T-cell (primary cell): ENCODE measurements at places on chromosomes 6 and 20.

DNA sequence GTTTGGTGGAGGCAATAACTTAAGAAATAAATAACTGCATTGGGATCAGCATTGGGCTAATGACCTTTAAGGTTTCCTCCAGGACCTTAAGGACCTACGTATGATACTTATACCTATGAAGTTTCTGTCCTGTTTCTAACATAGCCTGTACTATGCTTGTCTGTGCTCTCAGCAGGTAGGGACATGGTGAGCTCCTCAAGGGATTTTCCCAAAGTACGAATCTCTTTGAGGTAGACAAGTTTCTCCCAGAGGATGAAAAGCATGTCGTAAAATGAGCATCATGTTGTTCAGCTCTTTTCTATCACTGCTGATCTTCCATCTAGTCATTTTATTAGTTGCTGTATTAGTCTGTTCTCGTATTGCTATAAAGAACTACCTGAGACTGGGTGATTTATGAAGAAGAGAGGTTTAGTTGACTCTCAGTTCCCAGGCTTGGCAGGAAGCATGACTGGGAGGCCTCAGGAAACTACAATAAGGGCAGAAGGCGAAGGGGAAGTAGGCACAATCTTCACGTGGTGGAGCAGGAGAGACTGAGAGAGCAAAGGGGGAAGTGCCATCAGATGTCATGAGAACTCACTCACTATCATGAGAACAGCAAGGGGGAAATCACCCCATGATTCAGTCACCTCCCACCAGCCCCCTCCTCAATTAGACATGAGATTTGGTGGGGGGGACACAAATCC, 77.8 kb upstream of the TGM3 start:
- DNase-seq: peak; percentile 2

DNA sequence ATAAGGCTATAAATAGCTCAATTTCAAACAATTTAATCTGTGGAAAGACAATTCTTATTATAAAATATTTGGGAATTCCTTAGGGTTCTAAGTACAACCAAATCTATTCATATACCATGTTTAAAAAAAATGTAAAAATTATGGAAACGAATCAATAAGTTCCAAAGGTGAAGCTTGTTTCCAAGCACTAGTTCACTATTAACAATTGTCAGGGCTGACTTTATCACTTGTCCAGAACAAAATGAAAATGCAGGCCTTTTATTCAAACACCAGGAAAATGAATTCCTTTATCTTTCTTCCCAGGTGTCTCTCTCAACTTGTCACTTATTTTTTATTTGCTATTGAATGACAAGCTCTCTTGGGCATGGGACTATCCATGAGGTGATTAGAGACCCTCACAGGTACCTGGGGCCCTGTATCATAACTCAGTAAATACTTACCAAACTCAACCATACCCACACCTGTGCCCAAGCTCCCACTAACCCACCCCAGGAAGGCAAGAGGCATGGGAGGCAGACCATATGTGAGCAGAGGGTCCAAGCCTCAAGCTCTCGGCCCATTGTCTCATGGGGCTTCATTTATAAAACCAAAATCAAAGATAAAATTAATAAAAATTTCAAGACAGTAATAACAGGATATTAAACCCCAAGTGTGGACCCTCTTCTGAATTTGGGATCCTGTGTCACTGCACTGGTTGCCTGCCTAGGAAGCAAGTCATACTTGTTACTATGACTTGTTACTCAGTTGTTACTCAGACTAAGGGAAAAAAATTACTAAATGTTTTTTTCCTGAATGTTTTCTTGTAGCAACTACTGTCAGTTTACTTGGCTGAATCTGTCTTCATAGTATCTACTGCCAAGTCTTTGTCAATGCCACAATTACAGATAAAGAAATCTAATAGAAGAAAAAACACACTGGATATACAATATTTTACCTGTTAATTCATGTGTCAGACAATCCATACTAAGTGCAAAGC, 54.7 kb downstream of the PTPRK start:
- DNase-seq: no peak

DNA sequence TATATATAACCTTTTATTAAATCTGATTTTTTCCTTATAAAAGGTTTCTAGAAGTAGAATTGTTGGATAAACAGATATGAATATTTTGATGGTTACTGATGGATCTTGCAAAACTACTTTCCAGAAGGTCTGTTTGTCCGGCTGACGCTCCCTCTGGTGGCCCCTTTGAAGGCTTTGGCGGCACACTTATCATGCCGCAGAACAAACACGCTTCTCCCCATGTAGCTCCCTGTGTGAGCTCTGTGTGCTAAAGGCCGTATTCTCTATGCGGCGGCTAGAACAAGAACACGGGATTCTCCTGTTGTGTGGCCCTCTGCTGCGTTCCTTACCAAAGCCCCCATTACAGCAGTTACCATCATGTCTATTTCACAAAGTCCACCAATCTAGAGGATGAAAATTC, 30.0 kb downstream of the PPP1R3G start:
- no peak for DNase-seq

GRCh38 chr6:37669306-37669705, 28.4 kb downstream of the MDGA1 start:
- no peak for DNase-seq

- DNase-seq: no peak
Observed at GRCh38 chr6:169859401-169859977, 108.1 kb downstream of the ERMARD start.

GRCh38 chr6:77466451-77467437, 3.5 kb upstream of the HTR1B start:
- DNase-seq: no peak

- no peak for DNase-seq
Observed at GRCh38 chr6:23036406-23036983, 467.1 kb downstream of the HDGFL1 start.

GRCh38 chr20:57301026-57301425, 28.6 kb upstream of the SPO11 start:
- DNase-seq: no peak

GRCh38 chr6:33057222-33058150, 16.0 kb downstream of the HLA-DPA1 start:
- no peak for DNase-seq

DNA sequence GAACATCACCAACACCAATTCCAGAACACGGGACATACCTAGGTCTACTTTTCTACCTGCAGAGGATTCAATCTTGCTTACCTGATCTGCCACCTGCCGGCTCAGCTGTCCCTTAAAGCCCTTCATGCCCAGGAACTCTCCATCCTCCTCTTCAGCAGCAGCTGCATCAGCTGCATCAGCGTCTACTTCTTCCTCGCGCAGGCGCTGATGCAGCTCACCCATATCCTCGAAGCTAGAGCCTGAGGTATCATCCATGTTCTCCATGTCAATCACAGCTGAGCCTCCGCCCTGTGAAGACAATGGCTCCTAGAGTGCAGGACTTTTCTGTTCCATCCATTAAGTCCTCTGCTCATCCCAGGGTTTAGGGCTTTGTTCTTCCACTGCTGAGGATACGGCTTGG, 918 bp downstream of the YIPF3 start:
- no peak for DNase-seq

DNA sequence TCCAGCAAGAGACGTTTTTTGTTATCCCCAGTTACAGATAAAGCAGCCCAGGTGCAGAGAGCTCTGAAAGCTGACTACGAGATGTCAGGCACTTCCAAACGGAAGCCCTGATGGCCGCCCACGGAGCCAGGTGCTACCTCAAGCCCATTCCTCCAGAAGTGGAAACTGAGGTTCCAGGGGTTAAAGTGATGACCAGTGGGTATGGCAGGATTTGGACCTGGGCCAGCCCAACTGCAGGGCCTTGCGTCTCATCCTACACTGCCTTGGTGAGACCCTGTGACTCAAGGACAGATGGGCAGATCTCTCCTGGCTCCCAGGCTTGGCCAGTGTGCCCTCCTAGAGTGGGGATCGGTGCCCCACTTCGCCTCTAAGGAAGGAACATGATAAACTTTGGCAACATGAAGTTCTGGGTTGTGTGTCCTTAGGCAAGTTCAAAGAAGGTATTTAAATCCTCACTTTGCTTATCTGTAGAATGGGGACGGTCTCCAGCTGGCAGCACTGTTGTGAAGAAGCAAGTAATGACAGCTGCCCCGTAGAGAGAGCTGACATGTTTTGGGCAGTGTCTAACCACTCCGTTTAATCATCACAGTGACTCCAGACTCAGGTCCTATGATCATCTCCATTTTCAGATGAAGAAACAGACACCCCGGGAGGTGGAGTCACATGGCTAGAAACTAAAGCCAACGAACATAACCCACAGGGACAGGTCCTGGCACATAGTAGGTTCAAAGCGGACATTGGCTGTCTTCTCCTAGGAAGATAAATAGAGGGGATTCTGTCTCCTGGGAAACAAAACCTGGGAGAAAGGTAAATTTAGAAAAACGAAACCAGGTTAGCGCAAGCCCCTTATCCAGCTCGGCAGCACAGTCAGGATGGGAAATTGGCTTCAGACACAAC, 34.4 kb upstream of the CDH22 start:
- DNase-seq: no peak

GRCh38 chr6:157632821-157633220, 190.2 kb upstream of the SNX9 start:
- no peak for DNase-seq

GRCh38 chr20:37395921-37396415, 50.0 kb downstream of the SRC start:
- DNase-seq: no peak

GRCh38 chr20:10209091-10209490, 9.5 kb upstream of the SNAP25 start:
- no peak for DNase-seq

GRCh38 chr20:18686696-18687095, 98.8 kb downstream of the DTD1 start:
- DNase-seq: no peak

DNA sequence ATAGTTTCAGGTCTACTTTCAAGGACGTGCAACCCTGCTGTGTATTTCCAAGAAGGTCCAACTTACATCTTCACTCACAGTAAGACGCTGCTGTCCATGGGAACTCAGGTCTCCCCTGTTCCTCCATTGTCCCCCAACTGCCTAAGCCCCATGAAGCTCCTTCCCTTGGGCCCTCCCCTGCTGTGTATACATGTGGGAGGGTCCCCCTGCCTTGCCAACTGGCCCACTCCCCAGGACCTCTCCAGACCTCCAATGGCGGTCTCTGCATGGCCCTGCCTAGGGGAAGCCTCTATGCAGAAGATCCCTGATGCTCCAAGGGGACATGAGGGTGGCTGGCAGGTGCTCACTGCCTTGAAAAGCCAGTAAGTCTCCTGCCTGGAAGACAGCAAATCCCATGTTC, 186.7 kb upstream of the CST7 start:
- DNase-seq: no peak

- DNase-seq: no peak
Observed at GRCh38 chr6:149031859-149032598, 285.2 kb downstream of the UST start.

DNA sequence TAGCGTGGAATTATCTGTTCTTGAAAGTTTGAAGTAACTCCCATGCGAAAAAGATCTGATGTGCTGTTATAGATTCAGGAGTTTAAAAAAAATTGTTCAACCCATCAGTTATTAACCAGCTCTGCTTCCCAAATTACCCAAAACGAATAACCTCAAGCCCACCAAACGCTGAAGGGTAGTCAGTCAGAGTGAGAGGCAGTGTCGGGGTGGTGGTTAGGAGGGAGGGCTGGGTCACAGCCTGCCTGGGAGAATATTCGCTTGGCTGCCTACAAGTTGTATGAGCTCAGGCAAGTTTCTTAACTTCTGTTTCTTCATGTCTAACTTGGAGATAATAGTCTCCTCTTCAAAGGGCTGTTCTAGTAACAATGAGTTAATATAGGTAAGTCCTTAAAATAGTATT, 114.6 kb downstream of the JPH2 start:
- DNase-seq: no peak

GRCh38 chr20:41643504-41643938, 25.3 kb upstream of the CHD6 start:
- no peak for DNase-seq

DNA sequence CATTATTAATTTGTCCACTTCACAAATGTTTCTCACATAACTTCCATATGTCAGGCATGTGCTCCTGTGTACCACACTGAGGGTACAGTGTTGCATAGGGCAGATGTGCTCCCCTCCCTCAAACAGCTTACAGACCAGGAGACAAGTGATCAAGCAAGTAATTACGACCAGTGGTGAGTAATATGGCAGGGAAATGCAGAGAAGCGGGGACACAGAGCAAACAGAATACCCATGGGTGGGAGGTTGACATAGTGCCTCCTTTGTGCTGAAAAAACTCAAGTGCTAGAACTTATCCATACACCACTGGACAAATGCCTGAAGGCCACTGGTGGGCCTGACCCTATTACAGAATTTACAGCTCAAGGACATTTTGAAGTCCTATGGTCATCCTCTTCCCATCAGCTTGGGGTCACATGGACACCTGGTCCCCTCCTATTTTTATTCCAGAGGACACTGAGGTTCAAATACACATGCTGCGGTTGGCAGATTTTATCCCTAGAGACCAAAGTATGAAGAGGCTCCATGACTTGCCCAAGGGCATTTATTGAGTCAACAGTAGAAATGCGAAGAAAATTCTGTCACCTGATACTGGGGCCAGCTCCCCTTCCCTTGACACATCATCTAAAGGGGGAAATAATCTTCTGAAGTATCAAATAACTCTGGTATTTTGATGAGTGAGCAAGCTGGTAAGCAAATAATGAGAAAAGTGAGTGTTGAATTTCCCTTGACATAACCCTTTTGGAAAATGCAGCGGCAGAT, 116.6 kb downstream of the QRSL1 start:
- no peak for DNase-seq

GRCh38 chr6:165519316-165519715, 143.7 kb downstream of the PDE10A start:
- no peak for DNase-seq

GRCh38 chr20:2234598-2235191, 61.1 kb upstream of the TGM3 start:
- DNase-seq: no peak

GRCh38 chr6:106145741-106146227, 59.6 kb downstream of the PRDM1 start:
- DNase-seq: no peak

- DNase-seq: no peak
Observed at GRCh38 chr6:110329348-110329713, 28.8 kb downstream of the METTL24 start.

DNA sequence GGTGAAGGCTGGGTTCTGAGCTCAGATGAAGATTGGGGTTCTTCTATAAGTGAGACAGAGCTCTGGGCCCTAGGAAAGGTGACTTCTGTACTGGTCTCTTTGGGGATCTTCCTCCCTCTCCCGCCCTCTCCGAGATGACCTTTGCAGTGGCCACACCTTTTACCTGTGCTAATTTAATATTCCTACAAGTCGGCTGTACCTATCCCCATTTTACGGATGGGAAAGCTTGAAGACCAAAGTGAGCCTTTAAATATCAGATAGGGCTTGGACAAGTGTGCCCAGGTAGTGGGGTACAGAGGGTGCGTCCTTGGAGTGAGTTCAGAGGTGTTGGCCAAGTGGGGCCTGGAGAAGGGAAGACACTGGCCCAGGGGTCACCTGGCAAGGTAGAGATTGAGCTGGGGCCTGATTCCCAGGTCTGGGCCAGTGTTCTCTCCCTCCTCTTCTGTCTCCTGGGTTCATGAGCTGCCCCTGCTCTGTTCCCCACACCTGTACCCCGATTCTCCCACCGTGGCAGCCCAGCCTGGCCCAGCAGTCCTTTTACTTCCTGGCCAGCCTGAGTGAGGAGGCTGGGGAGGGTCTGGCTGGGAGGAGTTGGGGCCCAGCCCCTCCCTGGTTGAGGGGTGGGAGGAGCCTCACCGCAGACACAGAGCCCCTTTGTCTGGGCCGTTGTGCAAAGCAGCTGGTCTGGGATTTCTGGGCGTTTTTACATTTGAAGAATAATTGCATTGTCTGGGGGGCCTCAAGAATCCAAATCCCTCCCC, 152.1 kb upstream of the RNF24 start:
- no peak for DNase-seq
